Stomach (tissue), 19 donors: ENCODE measurements at places on chromosomes 3 and 15.

- no peak for DNase-seq
Measured at GRCh38 chr15:76976141-76976540, 18.8 kb upstream of the PSTPIP1 start.

DNA sequence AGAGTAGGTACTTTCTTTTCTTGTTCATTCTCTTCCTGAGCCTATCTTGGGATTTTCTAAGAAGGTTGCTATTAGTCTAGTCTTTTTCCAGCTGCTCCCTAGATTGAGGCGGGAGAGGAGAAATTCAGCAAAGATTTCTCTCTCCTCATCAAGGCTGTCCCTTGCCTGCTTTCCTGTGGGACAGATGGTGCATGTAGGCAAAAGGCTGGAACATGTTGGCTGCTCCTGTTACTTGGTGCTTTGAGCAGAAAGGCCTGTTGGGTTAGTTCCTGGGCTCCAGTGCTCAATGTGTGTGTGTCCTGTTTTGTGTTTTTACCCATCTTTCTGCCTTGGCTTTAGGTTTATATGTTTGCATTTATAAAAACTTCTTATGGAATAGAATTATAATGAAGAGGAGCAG is 9.1 kb upstream of the SNRPN start:
- no peak for DNase-seq

- no peak for DNase-seq
Measured at GRCh38 chr15:85764649-85765277, 30.0 kb downstream of the KLHL25 start.

DNA sequence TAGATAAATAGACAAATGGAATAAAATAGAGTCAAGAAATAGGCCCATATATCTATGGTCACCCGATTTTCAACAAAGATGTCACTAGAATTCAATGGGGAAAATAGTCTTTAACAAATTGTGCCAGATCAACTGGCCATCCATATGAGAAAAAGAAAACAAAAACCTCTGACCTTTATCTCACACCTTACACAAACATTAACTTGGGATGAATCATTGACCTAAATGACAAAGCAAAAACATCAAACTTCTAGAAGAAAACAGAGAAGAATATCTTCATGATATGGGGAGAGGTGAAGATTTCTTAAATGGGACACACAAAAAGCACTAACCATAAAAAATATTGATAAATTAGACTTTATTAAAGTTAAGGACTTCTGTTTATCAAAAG is 31.9 kb downstream of the ITGA11 start:
- no peak for DNase-seq

GRCh38 chr3:5270666-5271371 is 83.3 kb downstream of the EDEM1 start:
- DNase-seq, result no peak

DNA sequence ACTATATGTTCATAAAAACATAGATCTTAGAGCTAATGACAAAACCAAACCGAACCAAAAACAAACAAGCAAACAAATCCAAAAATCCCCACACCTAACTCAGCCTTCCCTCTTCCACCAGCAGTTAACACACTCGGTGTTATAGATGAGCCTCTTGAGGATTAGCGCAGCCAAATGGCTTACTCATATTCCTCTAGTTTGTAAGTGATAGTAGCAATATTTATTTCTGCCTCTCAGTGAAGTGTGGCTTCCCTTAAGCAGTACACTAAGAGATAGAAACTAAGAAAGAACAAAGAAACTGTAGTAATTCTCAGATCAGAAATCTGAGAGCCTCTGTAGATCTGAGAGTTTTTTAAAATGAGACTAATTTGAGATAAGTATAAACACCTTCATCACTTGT is 2.4 kb upstream of the NCEH1 start:
- DNase-seq, result peak; percentile 40

DNA sequence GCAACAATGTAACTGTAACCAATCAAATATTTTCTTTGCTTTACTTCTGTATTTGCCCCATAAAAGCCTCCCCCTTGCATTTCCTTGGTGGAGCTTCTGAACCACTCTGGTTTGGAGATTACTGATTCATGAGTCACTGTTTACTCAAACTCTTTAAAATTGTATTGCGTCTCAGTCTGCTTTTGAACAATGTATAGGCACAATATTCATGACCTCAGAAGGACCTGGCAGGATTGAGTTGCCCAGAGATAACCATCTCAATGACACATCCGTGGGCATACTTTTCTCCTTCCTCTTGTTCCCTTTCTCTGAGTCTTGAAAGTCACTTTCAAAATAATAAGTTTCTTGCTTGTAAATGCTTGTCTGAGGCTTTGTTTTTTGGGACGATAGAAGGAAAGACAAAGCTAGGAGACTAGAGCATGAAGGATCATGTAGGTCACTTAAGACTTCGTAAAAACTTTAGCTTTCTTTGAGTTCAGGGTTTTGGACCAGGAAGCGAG is 57.1 kb upstream of the POU1F1 start:
- no peak for DNase-seq

GRCh38 chr15:80550908-80551260 is 144.2 kb upstream of the ABHD17C start:
- DNase-seq, result no peak

GRCh38 chr3:12143949-12144504 is 14.7 kb downstream of the TIMP4 start:
- peak; percentile 59 for DNase-seq

- DNase-seq, result no peak
Measured at GRCh38 chr3:55885721-55886120, 398.6 kb upstream of the WNT5A start.

DNA sequence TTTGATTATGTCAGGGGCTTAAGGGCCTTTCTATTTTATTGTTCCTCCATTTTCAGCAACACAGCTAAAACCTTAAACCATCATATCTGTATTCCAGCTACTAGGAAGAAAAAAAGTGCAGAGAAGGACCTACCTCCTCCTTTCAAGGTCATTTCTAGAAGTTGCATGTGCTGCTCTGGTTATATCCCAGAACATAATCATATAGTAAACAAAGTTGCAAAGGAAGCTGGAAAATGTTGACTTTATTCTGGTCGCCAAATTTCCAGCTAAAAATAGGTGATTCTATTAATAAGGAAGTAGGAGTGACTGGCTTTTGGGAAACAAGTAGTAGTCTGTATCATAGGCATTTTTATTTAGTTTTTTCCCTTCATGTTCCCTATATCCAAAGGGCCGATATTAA is 21.3 kb upstream of the B3GALNT1 start:
- no peak for DNase-seq
